ENCODE measurements at places on chromosomes 6 and 20.

- DNase-seq, result no peak
These were observed 107.5 kb downstream of the TAF4 start for GRCh38 chr20:61957961-61958715.

DNA sequence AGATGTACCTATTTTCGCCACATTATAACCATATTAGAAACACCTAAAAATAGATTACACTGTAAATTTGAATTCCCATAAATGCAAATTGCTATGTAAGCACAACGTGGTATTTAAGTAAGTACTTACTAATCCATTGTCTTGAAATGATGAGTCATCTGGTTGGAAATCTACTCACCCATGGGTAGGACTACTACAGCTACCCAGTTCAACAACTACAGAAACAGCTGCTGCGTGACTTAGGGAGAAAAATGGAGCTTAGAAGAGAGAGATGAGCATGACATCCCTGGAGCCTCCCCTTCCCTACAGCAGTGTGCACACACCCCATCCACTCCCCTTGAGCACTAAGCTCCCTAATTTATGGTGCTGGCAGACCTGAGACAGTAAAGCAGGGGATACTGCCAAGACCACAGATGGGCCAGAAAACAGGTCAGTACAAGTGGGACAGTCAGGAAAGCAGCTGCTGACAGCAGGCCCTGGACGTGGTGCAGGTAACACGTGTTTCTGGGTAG is 26.9 kb downstream of the RRAGD start:
- no peak for DNase-seq

DNA sequence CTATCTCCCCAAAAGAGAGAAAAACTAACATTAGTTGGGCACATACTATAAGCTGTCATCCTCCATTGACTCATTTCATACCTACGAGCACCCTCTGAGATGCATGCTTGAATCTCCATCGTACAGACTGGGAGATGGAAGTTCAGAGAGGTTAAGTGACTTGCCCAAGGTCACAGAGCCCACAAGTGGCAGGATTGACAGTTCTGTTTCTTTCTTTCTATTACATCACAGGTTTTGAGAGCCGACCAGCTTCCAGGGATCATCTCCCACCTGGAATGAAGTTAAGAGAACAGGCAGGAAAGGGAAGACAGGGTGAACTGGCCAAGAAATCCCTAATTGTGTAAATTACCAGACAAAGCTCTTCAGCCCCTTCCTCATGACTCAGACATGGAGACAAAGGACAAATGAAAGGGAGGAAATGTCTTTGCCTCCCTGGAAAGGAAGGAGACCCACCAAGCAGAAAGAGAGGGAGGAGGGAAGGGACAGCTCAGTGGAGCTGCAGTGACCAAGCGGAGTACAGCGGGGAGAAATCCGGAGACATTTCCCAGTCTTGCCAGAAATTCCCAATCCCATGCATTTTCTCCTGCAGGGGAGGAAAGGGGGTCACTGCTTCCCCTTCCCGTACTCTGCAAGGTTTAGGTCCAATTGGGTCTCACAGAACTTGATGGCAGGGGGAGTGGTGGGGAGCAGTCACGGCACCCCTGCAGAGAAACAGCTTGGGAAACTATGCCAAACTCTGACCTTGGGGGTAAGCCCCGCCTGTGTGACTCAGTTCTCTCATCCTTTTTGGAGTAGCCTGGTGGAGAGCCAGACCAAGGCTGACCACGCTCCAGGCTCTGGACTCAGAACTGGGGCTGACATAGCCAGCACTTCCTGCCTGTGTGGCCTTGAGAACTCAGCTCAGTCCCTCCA is 154.3 kb downstream of the ANKRD60 start:
- DNase-seq, result peak; percentile 70

DNA sequence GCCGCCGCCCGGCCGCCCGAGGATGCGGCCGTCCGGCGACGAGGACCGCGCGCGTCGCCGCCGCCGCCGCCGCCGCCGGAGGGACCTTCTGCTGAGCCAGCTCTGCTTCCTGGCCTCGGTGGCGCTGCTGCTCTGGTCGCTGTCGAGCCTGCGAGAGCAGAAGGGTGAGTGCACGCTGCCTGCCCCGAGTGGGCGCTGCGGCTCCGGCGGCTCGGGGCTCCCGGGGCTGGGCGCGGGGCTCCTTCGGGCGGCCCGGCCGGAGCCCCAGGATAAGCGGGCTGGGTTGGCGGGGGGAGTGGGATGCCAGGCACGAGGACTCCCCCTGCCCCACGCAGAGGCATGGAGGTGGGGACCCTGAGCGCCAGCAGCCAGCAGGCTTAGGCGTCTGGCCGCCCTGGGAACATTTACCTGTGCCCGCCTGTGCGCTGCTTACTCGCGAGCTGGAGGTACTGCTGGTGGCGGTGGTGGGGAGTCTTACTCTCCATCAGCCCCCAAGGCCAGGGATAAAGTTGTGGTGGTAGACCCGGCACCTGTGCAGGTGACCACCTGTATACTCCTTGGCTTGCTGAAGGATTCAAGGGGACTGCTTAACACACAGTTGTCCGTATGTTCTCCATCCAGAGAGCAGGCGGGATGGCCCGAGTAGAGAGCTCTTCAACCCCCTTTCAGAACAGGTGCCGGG is 520 bp downstream of the SLC24A3 start:
- DNase-seq, result no peak

DNA sequence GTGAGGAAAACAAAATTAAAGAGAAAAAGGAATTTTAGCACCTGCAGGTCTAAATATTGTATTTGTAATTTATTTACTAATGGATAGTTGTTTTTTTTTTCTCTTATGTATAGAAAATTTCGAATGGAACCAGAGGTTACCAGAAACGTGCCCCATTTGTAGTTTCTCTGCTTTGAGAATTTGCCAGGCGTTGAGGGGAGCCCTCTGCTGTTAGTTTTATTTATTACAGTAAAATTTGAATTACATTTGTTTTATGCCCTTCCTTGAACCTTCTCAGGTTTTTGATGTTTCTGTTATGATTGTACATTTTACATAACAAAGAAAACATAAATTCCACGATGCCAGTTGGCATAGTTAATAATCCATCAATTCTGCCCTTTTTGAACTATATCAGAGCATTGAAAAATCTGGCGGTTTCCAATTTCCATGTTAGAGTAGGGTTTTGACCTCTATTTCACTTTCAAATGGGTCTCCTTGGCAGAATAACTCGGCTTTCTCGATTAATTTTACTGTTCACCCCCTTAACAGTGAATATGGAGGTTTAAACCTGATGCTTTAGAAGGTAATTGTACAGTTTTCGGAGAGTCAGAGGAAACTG is 35.1 kb upstream of the RFPL4B start:
- DNase-seq, result no peak

DNA sequence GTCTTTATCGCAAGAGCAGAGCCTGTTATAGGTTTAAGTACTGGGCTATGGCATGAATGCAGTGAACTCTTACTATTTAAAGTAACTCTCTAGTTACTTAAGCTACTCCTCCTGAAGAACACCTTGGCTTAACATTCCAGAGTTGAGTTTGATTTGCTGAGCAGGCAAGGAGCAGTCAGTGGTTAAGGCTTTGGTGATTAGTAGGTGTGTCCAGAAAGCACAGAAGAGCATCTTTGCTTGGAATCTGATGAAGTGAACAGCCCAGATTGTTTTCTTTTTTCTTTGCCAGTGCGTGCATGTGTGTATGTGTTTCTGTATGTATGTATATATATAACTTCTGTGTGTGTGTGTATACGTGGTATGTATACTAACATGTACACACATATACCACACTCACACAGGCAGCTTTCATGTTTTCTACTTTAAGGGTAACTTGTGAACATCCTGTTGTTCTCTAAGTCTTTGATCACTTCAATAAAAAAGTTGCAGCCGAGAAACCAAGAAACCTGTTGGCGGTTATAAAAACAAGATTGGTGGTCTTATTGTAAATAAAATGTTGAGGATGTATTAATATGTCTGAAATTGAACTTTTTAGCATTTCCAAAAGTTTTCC is 56.2 kb upstream of the TULP4 start:
- no peak for DNase-seq

DNA sequence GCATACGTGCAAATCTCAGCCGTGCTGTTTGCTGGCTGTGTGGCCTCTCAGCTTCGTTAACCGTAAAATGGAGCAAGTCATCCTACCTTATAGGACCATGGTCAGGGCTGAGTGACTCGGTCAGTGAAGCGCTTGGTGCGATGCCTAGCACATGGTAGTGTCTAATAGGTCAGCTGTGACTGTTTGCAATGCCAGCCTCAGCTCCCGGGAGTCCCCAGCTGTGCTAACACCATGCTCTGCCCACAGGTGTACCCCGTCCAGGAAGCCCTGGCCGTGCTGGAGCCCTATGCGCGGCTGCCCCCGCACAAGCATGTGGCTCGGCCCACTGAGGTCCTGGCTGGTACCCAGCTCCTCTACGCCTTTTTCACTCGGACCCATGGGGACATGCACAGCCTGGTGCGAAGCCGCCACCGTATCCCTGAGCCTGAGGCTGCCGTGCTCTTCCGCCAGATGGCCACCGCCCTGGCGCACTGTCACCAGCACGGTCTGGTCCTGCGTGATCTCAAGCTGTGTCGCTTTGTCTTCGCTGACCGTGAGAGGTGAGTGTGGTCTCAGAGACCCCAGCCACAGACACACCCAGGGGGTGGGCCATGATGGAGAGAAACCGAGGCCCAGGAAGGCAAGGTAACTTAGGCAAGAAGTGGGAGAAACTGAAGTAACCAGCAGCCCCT is 10.6 kb downstream of the TRIB3 start:
- DNase-seq, result no peak

DNA sequence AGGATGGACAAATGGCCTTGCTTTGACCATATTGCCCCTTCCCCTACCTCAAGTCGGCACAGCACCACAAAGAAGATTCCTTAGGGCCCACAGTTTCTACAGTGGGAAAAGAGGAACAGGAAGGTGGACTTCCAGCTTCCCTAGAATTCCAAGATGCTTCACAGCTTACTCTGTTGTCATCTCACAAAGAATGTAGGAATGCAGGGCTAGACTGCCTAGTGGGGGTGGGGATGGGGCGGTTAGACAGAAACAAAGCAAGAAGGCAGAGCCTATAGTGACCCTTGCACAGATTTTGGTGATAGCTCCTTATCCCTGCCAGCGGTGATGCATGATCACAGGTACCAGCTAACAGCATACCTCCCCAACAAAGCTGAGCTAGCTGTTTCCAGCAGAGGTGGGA is 607.6 kb upstream of the MAN1A1 start:
- DNase-seq, result no peak

DNA sequence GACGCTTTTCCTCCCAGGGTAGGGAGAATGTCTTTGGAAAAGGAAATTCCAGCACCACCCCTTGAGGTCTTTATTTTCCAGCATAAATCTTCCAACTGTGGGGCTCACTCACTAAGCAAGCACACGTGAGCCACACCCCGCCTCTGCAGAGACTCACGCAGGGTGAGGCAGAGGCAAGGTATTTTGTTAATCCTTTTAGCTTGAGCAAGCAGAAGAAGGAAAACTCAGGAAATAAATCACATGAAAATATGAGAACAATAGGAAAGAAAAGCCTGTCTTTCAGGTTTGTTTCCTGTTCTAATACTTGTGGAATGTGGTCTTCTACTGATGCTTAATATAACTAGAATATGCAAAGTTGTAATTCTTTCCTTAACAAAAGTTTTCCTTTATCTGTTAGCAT is 4.1 kb upstream of the PHACTR2 start:
- peak; percentile 24 for DNase-seq

- no peak for DNase-seq
These were observed 45.0 kb downstream of the CDS2 start for GRCh38 chr20:5171790-5172164.

- DNase-seq, result no peak
These were observed 14.8 kb downstream of the ABT1 start for GRCh38 chr6:26611599-26611998.

DNA sequence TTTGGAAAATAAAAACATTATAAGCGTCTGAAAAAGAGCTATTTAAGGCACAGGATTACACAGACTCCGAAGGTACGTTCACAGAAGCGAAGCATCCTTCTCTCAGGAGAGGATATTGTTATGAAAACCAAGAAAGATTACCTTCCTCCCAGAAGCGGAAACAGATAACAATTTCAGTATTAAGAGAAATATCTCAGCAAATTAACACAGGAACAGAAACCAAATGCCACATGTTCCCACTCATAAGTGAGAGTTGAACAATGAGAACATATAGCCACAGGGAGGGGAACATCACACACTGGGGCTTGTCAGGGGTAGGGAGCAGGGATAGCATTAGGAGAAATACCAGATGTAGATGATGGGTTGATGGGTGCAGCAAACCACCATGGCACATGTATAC is 109.7 kb downstream of the CDK19 start:
- DNase-seq, result no peak

- no peak for DNase-seq
These were observed 561 bp downstream of the KAT14 start for GRCh38 chr20:18138266-18138582.

- DNase-seq, result no peak
These were observed 27.8 kb downstream of the BAK1 start for GRCh38 chr6:33552252-33552651.

GRCh38 chr6:128487746-128488145 is 32.7 kb downstream of the PTPRK start:
- peak; percentile 74 for DNase-seq

DNA sequence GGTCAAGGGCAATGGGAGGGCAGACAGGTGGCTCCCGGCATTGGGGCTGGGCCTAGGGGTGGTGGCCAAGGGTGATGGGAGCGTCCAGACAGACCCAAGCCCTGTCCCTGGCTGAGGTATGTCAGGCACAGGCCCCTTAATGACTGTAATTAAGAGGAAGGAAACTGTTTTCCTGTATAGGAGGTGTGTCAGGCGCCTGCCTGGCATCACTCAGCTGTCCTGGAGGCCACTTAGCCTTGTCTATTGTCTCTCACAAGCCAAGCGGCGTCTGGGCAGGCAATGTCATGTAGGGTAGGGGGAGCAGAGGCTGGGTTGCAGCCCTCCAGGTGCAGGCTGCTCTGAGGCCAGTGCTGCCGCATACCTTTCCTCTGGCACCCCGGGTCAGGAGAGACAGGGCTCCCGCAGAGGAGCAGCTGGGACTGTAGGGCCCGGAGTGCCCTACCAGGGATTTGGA is 3.9 kb upstream of the FAM83C start:
- DNase-seq, result no peak

DNA sequence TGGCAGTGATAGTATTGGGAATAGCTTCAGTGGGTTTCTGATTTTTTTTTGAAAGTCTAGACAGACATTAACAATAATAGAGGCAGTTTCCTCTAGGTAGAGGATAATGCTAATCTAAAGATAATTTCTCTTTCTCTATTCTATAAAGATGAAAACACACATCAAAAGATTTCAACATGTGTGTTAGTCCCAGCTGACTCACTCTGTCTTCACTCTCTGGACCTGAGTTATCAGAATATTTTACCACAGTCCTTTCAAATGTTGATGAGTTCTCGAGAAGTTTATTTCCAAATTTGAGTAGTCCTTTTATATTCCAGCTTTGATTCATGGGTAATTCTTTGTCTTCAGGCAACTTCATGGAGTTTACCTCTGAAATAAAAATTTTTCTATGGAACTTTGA is 17.1 kb downstream of the RPRD1B start:
- no peak for DNase-seq

DNA sequence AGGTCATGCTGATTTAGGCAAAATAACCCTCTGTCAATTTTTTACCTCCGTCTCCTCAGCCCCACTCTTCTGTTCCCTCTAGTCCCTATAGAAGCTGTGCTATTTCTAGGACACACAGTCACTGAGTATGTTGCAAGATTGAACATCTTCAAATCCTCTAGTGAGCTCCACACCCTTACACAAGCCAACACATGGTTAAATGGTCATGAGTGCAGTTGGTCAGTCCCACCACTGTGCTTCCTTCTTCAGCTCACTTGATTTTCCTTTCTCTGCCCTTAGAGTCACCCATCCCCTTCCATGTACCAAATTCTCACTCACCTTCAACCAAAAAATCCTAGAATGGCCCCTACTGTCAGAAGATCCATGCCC is 48.2 kb upstream of the F13A1 start:
- DNase-seq, result no peak
